ENCODE measurements at places on chromosomes 12 and 14.
A peak's percentile ranks its signal among the peaks of the same experiment; 100 is the strongest.

DNA sequence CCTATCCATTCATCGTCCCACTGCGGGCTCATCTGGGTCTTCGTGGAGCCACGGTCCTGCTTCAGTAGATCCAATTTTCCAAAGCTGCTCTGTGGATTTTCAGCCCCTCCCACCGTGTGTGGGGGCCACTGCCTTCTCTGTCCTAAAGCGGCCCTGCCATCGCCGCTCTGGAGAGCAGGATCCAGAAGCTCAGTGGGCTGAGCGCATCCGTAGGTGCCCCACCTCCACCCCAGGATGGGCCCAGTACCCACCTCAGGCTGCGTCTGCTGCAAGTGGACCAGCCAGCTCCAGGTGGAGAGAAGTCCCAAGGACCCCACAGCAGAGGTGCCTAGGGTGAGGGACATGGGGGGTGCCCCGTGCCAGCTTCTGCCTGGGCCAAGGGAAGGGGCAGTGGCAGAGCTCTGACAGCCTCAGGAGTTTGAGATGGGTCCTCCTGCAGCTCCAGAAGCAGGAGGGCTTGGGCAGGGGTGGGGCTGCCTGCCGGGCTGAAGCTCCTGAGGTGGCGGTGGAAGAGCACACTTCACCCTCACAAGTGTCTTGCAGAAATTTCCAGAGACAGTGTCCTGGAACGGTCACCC lies 148.1 kb upstream of the C14orf180 start:
- no peak for DNase-seq

DNA sequence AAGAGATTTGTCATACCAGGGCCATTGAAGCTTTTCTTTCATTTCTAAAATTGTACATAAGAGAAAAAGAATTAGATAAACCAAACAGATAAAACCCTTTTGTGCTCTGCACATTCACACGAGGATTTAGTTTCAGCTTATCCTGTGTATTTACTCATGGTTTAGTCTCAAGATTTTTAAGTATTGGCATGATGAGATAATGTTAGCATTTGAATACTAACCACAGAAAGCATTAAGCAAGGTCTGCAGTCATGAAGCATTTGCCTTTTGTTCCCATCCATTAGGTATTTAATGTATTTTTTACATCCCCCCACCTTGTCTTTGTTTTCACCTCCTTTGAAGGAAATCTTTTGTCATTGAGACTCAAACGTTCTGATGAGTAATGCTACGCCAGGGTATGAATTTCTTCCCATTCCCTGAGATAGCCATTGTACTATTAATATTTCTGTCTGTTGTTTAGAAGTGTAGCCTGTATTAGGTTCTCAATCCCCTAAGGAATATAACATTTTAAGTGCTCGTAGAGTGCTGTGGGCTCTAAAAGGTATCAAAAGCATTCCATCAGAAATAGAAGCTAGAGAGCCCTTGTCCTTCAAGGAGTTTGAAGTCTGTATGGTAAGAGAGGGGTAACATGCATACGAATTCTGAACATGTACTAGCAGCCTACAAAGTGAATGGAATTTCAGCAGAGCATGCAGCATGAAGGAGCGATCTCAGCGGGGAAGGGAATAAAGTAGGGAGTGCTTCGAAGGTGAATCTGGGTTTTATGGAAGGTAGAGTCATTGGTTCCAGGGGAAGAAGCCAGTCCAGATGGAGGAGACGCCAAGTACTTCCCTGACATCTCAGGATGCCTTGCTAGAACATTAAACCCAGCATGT lies 22.3 kb downstream of the CRADD start:
- no peak for DNase-seq

GRCh38 chr12:88574278-88574677 lies 6.0 kb downstream of the KITLG start:
- DNase-seq: no peak

- no peak for DNase-seq
Observed at GRCh38 chr12:68893741-68894140, 39.2 kb downstream of the CPM start.

DNA sequence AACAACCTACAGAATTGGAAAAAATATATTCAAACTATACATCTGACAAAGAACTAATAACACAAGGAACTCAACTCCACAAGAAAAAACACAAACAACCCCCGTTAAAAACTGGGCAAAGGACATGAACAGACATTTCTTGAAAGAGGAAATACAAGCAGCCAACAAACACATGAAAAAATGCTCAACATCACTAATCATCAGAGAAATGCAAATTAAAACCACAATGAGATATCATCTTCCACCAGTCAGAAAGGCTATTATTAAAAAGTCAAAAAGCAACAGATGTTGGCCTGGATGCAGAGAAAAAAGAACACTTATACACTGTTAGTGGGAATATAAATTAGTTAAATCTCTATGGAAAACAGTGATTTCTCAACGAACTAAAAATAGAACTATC lies 82.6 kb upstream of the CCDC91 start:
- DNase-seq: peak; percentile 20

DNA sequence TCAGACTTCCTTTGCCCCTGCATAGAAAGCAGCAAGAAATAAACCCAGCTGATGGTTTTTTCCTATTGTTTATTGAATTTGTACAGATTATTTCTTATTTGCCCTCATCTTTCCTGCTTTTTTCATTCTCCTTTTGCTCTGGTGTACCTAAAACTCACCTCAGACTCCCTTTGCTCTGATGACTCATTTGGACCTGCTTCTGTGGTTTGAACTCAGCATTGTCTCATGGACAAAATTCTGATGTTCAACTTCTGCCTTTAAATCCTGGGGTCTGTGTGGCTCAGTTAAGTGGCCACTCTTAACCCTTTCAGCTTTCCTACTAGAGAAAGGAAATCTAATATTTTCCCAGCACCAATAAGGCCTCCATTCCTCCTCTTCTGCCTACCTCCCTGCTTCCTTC lies 3.5 kb upstream of the SENP1 start:
- DNase-seq: no peak

DNA sequence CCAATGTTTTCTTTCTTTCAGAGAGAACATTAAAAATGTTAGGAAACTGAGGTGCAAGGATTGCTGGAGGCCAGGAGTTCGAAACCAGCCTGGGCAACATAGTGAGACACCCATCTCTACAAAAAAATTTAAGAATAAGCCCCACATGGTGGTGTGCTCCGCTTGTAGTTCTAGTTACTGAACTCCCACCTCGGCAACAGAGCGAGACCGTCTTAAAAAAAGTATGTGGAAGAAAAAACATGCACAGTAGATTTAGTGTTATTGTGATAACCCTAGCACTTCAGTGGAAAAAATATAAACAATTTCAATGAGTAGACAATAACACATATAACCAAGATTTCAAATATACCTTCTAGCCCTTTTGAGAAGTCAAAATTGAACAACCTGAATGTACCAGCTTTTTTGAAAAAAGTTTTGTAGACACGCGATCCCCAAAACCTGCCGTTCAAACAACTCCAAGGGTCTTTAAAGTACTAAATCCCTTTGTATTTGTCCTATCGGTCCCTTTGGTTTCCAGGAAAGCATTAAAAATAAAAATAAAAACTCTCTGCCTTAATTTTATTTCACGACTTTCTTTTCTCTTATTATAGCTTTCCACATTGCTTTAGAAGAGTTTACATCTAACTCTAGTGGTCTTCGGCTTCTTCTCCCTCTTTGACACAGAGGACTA lies 1.0 kb upstream of the ANO6 start:
- no peak for DNase-seq

DNA sequence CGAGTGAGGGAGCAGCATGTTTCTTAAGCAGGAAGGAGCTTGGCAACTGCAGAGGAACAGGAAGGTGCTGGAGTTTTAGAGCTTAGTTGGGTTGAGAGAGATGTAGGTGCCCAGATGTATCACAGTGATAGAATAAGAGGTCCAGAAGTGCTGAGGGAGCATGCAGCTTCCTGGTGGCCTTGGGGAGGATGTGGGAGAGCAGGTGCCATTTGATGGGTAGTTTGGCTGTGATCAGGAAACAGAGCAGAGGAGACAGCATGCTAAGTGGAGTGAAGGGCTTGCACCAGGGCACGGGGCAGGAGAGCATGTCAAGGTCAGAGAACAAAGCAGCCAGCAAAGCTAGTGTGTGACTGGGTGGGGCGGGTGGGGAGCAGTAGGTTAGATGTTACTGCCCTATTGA lies 74.8 kb downstream of the PAPOLA start:
- DNase-seq: no peak

DNA sequence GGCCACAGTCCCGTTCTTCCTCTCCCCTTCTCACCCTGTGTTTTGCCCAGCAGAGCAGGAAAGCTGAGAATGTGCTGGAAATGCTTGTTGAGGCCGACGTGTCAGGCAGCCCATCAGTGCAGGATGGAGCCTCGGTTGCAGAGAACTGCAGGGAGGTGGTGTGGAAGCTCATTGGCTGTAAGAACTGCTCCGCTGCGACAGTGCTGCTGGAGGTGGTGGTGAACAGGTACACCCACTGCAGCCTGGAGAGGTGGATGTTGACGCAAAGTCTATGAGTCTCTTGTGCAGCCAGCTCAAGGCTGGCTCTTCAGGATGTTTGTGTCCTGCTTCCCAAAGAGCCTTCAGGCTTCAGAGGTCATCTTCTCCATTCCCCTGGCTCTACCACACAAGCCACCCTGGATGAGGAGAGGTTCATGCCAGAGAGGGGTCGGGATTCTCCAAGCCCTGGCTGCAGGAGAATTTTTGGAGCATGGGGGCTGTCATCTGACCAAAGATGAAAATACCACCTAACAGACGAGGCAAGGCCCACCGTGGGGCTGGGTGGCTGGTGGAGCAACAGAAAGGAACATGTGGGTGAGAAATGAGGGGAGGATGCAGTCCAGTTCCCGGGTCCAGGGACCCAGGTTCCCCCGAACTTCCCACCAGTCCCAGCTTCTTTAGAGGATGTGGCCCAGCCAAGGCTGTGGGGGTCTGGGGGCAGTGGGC lies 174.1 kb upstream of the PRMT8 start:
- no peak for DNase-seq

DNA sequence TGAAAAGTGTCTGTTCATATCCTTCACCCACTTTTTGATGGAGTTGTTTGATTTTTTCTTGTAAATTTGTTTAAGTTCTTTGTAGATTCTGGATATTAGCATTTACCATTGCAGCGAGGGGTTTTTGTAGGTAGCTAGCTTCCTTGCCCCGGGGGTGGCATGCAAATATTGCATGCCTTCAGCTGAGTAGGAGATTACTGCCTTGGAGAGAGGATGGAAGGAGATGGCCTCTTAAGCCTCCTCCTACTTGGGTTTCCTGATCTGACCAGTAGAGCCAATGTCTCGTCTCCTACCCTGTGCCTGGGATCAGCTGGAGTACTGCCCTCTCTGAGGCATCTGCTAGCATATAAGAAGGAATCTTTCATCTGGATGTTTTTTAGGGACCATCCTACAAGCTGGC lies 134.4 kb upstream of the CCND2 start:
- DNase-seq: no peak

DNA sequence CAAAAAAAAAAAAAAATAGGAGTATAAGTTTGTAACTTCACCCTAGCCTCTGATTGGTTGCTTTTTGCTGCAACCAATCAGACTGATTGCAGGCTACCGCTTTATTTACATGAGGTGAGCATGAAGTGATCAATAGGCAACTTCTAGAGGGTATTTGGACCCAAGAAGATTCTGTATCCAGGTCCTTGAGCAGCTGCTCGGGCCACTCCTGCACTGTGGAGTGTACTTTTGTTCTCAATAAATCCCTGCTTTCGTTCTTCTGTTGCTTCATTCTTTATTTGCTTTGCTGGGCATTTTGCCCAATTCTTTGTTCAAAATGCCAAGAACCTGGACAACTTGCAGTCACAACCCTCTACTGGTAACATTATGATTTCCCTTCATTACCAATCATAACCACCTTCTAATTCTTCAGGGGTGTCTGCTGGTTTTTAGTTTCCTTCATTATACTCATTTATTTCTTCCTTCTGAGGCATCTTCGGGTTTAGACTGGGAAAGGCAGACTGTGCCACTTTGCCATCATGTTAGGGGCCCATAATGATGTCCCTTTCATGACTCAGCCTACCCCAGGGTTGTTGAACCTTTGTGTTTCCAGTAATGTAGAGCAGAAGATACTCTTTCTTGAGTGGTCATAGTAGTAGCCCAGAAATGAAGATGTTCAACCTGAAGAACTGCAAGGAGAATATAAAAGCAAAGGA lies 43.4 kb upstream of the LIMA1 start:
- DNase-seq: no peak

DNA sequence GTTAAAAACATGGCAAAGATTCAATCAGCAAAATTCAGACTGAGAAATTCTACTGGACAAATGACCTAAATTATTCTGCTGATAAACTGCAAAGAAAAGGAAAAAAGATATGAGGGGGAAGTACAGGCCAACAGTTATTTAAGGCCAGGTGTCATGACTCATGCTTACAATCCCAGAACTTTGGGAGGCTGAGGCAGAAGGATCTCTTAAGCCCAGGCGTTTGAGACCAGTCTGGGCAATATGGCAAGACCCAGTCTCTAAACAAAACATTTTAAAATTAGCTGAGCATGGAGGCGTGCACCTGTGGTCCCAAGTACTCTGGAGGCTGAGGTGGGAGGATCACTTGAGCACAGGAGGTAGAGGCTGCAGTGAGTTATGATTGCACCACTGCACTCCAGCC lies 91.8 kb upstream of the USP15 start:
- DNase-seq: no peak

GRCh38 chr12:49811961-49812401 lies 16.2 kb downstream of the NCKAP5L start:
- DNase-seq: no peak

DNA sequence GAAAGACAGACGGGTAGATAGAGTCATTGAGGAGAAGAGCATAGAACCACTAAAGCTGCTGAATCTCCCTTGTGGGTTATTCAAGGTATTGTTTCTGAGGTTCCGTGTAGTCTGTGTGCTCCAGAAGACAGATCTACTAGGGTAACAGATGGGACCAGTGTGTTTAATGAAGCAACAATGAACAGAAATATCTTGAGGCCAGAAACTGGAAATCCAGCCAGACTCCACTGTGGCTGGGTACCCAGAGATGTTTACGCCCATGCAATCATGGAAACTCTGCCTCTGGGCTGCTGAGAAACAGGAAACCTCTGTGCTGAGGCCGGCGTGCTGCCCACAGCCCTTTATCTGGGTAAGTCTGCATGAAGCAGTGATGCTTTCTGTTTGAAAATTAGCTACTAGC lies 8.3 kb downstream of the PROX2 start:
- DNase-seq: peak; percentile 18

DNA sequence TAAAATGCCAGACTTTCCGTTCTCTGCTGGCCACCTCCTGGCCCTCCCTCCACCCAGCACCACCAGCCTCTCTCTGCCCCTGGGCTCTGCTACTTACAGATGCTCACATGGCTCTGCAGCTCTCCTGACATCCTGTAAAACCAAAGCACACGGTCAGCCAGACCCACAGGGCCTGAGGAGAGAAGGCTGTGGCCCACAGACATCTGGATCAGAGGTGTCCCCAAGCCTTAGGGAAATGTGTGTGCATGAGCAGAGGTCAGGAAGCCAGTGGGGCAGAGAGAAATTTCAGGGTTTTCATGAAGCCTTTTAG lies 11.5 kb downstream of the KRT77 start:
- DNase-seq: no peak

- no peak for DNase-seq
Observed at GRCh38 chr12:93185369-93185741, 192.4 kb upstream of the NUDT4 start.

GRCh38 chr12:20220339-20220738 lies 148.0 kb upstream of the PDE3A start:
- peak; percentile 5 for DNase-seq
